ENCODE measurements at places on chromosomes 12 and 14.

- DNase-seq, result no peak
Measured at GRCh38 chr12:96099421-96099820, 64.0 kb upstream of the LTA4H start.

DNA sequence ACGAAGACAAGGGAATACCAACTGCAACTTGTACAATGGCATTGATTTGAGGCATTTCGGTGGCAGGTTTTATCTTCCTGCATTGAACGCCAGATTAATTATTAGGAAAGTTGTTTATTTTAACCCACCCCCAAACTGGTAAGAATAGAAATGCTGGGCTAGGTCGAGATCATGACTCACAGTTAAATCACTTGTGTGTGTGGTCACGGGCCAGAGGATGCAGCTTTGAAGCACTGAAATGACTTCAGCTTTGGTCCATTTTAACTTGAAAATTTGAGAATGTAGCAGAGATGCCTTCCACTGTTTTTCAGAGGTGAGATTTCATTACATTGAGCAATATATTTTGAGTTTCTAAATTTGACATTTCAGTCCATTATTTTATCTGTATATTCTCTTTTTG is 23.6 kb upstream of the KCNH3 start:
- peak; percentile 46 for DNase-seq

DNA sequence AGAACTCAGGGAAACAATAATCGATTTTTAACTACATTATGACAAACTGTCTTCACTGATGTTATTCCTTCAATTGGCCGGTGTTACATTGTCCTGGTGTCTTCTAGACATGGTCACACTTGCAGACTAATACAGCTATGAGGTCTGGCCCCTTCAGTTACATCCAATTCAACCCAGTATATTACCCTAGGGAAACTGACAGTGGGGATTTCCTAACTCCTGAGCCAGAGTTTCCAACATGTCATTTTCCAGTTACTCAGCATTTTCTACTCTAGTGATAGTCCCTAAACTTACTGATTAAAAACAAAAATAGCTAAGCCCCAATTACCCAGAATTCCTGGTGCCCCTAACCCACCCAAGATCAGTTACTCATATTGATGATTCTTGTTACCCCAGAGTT is 21.1 kb downstream of the IFNG start:
- no peak for DNase-seq

DNA sequence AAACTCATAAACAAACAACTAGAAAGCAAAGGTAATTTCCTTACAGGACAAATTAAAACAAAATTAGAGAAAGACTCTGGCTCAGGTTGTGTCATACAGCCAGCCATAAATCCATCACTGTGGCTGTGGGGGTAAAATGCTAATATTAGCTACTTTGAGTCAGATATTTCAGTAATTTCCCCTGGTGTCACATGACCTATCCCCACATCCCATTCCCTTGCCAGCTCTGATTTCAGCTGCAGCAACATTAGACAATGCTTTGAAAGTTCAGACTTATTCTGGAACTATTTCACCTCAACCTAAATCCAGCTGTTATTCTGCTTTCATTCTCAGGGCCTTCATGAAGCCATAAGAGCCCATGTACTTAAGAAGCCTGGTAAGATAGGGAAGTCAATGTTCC is 55.3 kb downstream of the RPL10L start:
- no peak for DNase-seq

- DNase-seq, result no peak
Measured at GRCh38 chr12:103333676-103334075, 162.1 kb downstream of the C12orf42 start.

GRCh38 chr12:47234576-47235141 is 154.9 kb upstream of the AMIGO2 start:
- no peak for DNase-seq

DNA sequence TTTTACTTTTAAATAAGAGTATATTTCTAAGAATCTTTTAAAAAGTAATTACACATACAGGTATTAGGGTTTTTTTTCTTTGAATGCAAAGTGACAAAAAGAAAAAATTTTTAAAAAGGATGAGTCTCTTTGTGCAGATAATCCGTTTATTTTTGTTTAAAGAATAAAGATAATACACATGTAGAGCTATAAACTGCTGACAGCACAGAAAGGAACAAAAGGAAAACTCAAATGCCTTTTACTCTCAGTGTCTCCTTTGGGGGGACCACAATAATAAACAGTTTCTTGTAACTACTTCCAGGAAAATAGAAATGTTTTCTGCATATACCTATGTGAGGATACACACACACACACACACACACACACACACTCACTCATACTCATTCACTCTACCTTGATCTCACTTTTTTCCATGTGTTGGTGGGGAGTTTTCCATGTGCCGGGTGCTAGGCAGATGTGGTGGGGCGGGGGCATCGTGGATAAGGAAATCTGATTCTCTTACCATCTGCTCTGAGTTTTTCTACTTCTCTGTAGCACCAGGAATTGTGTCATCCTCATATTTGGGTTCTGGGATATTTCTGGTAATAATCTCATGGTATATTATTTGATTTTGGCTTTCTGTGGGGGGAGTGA is 58.1 kb downstream of the KCTD10 start:
- DNase-seq, result no peak

- no peak for DNase-seq
Measured at GRCh38 chr14:100291305-100292075, 14.8 kb downstream of the SLC25A29 start.

DNA sequence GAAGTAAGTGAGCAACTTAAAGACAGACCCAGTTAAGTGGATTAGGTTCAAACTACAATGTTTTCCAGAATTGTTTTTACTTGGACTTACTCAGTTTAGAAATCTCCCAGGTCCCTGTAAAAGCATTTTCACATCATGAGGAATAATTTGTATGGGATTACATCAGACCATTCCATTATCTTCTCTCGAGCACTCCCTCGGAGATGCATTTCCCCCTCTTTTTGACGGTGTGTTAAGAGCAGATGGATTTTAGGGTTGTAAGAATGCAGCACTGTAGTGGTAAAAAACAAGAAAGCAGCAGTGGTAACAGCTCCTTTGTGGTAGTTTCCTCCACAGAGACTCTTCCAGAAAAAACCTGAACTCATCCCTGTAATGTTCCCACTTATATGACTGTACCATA is 488.4 kb downstream of the BCAT1 start:
- no peak for DNase-seq

GRCh38 chr12:104049903-104050356 is at the start of gene GLT8D2:
Gene GLT8D2 (minus strand): TSS chr12:104050187. CDS start chr12:104019648, 30,539 bp downstream.
- DNase-seq, result peak; percentile 68

DNA sequence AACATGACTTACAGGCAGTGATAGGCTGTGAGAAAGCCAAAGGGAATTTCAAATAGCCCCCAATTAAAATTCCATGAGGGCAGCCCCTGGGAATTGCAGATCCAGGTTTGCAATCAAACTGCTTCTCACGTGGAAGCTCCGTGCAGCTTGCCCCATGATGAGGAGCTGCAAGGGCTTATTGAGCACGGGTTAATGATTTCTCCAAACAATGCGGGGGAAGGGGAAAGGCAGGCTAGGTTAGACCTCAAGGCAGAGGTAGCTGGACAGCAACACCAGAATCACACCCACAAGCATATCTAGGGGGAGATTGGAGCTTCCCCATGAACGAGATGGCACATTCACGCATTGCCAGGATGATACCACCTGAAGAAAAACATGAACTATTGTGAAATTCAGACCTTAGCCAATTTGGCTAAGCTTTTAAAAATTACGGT is 5.0 kb upstream of the DUSP6 start:
- DNase-seq, result no peak

- no peak for DNase-seq
Measured at GRCh38 chr12:29283969-29284700, 96.8 kb downstream of the ERGIC2 start.

- DNase-seq, result no peak
Measured at GRCh38 chr14:24437020-24437735, 5.4 kb downstream of the SDR39U1 start.

GRCh38 chr12:24752763-24753462 is 196.0 kb downstream of the BCAT1 start:
- DNase-seq, result no peak

- no peak for DNase-seq
Measured at GRCh38 chr12:81086342-81086741, 8.5 kb downstream of the ACSS3 start.

DNA sequence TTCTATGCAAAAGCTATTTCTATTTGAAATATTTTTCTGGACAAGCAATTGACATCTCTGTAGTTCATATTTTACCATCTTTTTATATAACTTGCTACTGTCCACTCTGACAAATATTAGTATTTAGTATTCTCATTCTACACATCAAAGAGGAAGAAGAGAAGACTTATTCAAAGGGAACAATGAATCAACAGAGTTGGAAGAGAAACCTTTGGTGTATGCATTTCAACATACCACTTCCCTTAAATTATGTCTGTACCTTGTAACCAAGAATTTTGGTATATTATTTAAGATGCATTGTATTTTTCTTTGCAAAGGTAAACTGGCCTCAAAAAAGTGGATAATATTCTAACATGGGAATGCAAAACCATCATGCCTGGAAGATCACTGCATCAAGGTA is 72.1 kb upstream of the DUSP6 start:
- no peak for DNase-seq

DNA sequence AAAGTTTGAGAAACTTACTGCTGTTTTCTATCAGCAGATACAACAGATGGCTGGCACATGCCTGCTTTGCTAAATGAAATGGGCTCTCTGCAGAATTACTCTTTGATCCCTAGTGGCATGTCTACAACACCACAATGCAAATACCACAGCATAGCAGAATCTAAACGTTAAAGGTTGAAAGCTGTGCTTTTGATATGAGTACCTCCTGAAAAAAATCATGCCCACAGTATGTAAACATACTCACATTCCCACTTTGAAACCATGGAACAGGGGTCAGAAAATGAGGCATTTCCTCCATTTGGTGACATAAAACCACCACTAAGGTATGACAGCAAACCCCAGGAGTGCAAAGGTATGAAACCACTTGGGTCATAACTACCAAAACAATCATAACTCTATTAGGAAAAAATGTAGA is 7.5 kb downstream of the WIF1 start:
- DNase-seq, result no peak

- no peak for DNase-seq
Measured at GRCh38 chr14:101063121-101063520, 159.6 kb upstream of the RTL1 start.

GRCh38 chr14:23938823-23939222 is 14.7 kb upstream of the DHRS4 start:
- no peak for DNase-seq

DNA sequence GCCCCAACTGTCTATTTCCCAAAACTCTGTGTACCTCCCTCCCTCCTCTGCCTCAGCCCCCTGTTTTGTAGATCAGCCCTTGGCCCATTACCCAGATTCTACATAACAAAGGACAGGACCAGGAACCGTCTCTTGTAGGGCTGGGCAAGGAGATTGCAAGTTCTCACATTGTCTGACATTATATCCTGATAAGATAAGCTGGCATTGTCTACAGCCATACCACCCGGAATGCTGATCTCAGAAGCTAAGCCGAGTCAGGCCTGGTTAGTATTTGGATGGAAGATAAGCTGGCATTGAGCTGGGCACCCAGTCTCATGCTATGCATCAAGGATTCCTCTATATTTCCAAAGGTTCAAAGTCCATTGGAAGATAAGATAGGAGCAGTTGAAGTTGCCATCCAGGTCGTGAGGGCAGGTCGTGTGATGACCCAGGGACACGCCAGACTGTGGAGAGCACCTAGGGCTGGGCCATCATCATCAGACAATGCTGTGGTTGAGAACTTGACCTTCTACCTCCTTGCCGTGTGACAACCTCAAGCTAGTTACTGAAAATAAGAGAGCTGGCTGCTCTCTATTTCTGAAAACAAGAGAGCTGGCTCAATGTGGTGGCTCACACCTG is 29.5 kb downstream of the PHETA1 start:
- DNase-seq, result no peak

- no peak for DNase-seq
Measured at GRCh38 chr12:7241404-7242005, 52.0 kb downstream of the PEX5 start.

DNA sequence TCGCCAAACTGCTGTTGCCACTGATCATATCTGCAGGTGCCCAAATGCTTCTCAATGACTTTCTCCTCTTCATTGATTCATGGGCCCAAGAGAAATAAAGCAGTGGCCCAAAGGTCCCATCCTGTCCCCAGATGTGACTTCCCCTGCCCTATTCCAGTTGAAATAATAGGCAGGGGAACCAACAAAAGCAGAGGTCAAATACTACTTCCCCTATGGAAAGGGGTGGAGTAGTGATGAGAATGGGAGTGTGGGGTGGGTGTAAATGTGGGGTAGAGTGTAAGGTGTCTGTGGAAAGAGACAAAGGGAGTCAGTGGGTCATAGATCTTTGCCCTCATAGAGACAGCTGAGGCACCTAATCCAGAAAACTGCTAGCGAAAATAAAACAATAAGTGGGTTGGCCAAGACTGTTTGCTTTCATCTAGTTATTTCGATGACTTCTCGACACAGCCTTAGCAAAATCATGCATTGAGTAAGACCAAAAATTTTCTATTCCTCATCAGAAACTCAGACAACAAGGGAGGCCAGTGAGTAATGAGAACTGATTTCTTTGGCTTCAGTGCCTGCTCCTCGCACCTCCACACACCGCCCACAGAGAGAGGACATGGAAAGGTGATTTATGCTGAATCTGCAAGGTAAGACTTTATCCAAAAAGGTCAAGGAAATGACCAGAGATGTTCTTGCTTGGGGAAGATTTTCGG is 10.9 kb upstream of the IL22 start:
- no peak for DNase-seq

- DNase-seq, result peak; percentile 34
Measured at GRCh38 chr12:62660756-62661155, 194.1 kb downstream of the MON2 start.

GRCh38 chr14:77961847-77962580 is 162.1 kb downstream of the ADCK1 start:
- no peak for DNase-seq

GRCh38 chr12:91213-91612 is 24.6 kb downstream of the IQSEC3 start:
- DNase-seq, result no peak

DNA sequence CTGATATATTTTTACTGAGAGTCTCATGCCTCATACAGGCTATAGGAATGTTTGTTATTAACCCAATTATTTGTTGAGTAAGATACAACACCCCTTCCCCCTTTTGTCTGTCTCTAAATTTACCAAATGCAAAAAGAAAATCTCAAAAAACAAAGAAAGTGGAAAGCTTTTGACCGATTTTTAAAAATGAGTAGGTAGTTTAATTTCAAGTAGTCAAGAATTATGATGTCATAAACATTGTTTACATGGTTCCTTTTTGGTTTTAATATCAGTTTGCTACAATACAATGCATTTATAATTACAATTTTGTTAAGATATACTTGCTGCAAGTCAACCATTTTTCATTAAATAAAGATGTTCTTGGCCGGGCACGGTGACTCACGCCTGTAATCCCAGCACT is 84.7 kb upstream of the HMGA2 start:
- no peak for DNase-seq

All from fibroblast of the conjunctiva (primary cell).